Hindlimb muscle (tissue), 1 donor: ENCODE measurements at places on chromosomes 6 and 20.
A peak's percentile ranks its signal among the peaks of the same experiment; 100 is the strongest.

DNA sequence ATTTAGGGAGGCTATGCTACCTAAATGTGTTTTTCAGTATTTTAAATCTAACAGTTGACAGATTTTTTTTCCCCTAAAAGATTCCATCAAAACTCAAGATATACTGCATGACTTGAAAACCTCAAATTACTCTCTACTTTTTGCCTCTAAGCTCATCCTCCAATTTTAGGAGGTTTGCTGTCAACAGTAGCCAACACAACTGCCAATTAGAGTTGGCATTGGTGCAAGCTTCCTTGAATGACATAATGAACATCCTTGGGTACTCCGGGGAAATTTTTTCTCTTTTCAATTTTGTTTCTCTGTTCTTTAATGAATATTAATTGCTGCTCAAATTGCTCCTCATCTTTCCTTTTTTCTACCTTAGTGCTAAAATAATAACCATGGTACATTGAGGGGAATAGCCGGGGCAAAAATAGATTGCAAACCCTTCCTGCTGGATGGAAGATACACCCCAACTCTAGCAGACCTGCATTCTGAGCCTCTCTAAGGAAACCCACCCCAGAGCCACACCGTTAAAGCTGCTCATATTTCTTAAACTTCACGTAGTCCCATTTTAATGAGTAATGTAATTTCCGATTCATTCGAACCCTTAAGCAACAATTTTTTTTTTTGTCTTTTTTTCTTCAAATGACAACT lies 34.3 kb downstream of the SLC22A23 start:
- no peak for DNase-seq

DNA sequence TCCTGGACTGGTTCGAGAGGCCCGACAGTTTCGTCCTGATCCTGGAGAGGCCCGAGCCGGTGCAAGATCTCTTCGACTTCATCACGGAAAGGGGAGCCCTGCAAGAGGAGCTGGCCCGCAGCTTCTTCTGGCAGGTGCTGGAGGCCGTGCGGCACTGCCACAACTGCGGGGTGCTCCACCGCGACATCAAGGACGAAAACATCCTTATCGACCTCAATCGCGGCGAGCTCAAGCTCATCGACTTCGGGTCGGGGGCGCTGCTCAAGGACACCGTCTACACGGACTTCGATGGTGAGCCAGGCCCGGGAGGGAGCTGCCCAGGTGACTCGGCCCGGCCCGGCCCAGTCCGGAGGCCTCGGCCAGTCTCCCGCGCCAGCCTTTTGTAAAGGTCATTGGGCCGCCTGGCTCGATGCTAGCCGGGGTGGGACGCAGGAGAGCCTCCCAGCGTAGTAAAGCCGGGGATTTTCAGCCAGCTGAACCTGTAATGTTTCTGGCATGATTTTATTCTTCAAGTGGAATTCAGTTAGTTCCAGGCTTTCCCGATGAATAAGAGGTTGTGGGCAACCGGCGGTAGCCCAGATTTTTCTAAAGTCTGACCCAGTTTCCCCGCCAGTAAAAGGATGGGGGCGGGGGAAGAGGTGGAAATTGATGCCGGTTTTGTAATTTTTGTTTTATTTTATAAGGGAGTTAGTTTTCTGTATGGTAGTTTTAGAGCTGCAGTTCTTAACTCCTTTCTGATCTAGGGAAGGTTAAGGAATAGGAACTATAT lies 1.4 kb downstream of the PIM1 start:
- DNase-seq: peak; percentile 59

DNA sequence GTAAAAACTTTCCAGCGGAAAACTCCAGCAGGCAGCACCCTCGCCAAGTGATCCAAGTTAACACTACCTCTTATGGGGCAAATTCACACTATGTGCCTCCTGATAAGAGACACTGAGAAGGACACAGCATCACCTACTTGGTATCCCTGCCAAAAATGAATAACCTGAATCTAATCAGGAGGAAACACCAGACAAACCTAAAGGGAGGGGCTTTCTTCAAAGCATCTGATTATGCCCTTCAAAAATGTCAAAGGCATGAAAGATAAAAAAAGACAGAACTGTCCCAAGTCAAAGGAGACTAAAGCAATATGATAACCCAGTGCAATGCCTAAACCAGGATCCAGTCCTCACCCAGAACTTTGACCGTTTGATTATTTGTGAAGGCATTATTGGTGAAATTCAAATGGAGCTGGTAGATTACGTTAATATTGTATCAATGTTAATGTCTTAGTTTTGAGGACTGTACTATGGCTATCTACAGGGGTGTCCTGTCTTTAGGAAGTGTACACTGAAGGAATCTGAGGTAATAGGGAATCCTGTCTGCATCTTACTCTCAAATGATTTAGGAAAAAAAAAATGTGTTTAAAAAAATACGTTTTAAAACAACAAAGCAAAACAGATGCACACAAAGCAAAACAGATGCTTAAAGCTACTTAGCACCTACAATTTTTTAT lies 8.3 kb downstream of the TBC1D7 start:
- DNase-seq: no peak

DNA sequence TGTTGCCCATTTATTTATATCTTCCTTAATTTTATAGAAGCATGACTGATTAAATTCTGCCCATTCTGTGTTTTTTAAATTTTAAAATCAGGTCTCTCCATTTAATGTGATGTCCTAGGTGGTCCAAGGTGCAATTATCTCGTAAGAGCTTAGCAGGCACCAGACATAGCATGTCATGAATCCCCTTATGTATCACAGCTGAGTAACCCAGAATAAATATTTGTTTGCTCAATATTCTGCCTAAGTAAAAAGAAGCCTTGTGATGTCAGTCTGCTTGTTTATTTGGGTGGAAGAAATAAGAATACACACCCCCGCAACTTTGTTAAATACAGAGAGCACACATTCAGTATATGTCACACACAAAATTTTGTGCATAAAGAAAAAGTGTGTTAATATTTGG lies 211.3 kb downstream of the FARS2 start:
- DNase-seq: no peak

GRCh38 chr20:41030531-41031242 lies 2.1 kb downstream of the TOP1 start:
- no peak for DNase-seq

- peak; percentile 19 for DNase-seq
These were observed 487 bp upstream of the PHF20 start for GRCh38 chr20:35771367-35771688.

DNA sequence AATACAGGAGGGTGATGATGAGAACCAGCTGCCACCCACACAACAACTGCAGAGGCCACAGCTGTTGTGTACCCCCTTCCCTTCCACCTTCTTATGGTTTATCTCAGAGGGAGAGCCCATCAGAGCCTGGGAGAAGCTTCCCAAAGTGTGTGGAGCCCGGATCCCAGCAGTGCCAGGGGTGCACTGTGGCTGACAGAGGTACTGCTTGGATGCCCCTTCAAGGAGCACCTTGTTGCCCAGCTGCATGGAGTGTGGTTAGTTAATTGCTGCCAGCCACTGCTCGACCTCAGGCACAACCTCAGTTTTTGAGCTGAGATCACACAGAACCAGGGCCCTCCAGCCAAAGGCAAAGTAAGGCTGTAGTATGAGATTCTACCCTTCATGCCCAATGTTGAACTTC lies 13.0 kb downstream of the PI3 start:
- DNase-seq: no peak

DNA sequence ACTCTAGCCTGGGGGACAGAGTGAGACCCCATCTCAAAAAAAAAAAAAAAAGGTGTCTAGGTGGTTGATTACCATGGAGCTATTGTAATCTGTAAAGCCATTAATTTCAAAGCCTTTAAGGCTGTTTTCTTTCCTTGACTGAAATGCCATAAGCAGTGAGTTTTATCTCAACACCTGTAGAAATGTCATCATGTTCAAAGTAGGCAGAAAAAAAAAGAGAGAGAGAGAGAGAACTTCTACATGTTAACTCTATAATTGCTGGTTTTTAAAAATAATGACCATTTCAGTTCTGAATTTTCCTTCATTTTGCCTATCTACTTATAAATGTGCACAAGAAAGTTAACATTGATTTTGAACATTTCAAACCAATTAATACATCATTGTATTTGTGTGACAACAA lies 29.7 kb upstream of the POLR1H start:
- DNase-seq: no peak

GRCh38 chr6:37956711-37957275 lies 137.3 kb downstream of the ZFAND3 start:
- DNase-seq: no peak

DNA sequence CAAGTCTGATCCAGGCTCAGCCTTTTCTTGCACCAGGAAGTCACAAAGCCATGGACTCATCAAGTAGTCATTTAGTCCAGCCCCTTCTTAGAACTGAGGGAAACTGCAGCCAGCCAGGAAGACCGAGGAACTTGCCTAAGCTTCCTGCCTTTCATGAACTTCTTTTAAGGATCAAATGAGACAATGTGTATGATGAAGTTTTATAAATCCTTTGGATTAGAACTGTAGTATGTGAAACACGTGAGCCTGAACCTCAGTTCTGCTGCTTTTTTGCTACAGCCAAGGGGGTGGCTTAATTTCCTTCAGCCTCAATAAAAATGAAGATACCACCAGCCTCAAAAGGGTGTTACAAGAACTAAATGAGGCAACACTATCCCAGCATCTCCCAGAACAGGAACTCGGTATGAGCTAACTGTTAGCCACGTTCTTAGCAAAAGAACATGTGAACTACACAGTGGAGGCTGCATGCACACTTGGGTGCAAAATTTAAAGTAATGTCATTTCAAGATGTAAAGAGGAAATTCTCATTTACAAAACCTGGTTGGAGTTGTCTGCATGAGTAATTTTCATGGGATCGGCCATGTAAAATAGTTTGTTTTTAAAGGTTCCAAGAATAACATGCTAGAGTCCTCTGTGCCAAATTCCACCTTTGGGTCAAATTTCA lies 76.0 kb upstream of the TBC1D7 start:
- no peak for DNase-seq

- DNase-seq: no peak
These were observed 116.2 kb downstream of the RWDD2A start for GRCh38 chr6:83309344-83309743.

DNA sequence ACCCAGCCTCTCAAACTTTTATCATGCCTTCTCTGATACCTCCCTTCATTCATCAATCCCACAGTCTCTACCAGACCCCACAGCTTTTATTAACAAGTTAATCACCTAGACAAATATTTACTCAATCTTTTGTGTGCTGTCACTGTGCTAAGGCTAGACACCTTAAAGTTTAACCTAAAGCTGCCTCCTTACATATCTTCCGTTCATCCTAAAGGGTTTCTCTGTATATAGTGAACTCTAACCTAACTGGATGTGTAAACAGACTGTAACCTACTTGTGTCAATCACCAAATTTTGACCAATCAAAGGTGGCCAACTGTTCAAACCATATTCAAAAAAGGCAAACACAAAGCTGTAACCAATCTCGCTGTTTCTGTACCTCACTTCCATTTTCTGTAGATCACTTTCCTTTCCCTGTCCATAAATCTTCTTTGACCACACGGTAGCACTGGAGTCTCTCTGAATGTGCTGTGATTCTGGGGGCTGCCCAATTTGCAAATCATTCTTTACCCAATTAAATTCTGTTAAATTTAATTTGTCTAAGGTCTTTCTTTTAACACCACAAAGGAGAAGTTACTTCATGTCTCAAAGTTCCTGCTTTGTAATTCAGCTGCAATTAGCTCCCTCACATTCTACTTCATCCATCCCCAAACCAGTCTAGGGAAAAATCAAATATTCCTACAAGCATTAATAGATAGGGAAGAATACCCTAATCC lies 72.5 kb downstream of the ARHGAP18 start:
- DNase-seq: no peak

DNA sequence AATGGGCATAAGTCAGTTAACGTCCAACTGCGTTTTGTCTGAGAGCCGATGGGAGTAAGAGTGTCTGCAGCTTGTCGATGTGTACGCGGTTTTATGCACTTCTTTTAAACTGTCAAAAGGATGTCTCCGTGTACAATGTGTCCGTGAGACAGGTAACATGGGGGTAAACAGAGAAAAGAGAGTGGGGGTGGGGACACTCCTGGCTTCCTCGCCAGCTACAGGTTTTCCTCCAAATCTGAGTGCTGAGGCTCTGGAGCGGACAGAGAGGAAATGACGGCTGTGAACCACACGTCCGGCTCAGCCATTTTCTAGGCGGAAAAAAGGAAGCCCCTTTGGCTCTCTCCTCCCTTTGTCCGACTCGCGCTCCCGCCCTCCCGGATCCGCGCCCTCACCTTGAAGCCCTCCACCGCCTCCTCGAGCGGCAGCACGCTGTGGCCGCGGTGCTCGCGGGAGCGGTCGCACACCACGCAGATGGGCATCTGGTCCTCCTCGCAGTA lies 916 bp downstream of the TRIM27 start:
- DNase-seq: peak; percentile 65

GRCh38 chr6:41900861-41901260 lies 5.7 kb upstream of the USP49 start:
- no peak for DNase-seq

- DNase-seq: no peak
These were observed 77.3 kb downstream of the SLC22A23 start for GRCh38 chr6:3379482-3380060.

DNA sequence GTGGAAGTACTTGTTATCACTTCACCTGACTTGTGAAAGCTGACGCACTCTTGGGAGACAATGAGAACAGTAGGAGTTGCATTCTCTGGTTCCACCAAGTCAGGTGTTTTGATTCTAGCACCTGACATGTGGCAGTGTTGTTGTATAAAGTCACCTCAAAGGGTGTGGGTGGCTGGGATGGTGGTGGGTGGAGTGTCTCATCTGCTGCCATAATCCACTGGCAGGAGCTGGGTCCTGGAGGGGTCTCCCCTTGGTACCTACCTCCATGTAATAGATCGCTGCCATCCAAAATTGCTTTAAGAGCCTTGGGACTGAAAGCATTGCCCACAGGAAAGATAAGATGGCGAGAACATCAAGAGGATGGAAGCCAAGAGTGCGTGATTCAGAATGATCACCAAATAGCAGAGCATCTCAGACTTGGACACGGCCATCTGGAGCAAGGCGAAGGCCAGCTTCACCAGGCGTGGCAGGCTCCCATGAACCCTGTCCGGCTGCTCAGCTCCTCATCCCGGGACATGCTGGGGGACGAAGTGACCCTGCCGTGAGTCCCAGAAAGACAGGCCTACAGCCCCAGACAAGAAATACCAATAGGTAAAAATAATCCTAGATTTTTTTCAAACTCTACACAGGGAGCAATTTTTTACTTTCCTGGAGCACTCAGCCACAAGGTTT lies 56.6 kb downstream of the NPEPL1 start:
- no peak for DNase-seq
